ENCODE measurements at places on chromosomes 7 and 10. TPM values are rescaled to one million over a fixed set of nuclear protein-coding genes. Genes with fewer than 3 reads are reported as not detected.
A peak's percentile ranks its signal among the peaks of the same experiment; 100 is the strongest.

- DNase-seq, result peak; percentile 18
These were observed 15.0 kb upstream of the GFRA1 start for GRCh38 chr10:116287906-116288501.

- DNase-seq, result no peak
These were observed 10.4 kb downstream of the ADCY1 start for GRCh38 chr7:45584261-45585210.

DNA sequence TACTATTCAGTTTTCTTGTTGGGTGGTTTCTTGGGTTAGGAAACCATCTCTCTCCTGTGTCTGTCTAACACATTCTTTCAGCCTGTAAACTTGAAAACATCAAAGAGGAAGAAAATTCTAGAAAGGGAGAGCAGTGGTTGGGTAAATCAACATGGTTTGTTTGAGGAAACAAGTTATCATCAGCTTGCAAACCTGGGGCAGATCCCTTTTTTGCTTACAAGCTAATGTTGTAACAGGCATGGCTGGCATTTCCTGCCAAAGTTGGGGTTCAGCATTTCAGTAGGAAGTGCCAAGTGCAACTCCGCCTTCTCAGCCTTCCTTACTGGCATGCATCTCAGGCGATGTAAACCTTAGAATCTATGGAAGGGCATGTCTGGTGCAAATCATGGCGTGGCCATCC is 112.6 kb downstream of the EEPD1 start:
- no peak for DNase-seq

- no peak for DNase-seq
These were observed 4.5 kb downstream of the CHCHD3 start for GRCh38 chr7:133077394-133077793.

DNA sequence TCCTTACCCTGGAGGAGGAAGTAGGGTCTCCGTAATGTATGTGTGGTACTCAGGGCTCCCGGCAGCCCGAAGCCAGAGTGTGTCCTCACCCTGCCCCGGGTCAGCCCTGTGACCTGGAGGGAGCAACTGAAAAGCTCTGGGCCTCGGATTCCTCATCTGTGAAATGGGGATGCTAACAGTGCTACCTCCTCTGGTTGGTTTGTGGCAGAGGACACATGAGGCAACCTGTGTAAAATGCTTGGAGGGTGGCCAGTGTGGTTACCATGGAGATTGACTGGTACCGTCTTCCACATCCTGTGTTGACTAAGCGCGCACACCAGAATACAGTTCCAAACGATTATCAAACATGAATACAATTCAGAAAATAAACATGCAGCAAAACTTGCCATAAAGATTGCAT is 163.8 kb upstream of the KLF6 start:
- peak; percentile 39 for DNase-seq

DNA sequence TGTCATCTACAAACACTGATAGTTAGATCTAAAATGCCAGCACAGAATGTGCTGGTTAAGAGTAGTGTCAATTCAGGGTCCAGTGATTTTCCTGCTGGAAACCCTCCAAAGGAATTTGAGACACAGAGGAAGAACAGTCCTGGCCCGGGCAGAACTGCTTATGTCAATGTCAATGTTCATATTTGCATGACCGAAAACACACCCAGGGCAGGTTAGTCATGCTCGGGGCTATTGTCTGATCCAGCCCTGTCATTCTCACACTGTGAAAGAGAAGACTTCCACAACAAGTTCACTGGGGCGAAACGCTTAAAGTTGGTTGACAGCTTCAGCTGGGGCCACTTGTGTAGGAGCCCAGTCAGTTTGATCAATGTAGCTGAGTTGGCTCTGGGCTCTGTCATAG is 139.3 kb downstream of the C1GALT1 start:
- no peak for DNase-seq

DNA sequence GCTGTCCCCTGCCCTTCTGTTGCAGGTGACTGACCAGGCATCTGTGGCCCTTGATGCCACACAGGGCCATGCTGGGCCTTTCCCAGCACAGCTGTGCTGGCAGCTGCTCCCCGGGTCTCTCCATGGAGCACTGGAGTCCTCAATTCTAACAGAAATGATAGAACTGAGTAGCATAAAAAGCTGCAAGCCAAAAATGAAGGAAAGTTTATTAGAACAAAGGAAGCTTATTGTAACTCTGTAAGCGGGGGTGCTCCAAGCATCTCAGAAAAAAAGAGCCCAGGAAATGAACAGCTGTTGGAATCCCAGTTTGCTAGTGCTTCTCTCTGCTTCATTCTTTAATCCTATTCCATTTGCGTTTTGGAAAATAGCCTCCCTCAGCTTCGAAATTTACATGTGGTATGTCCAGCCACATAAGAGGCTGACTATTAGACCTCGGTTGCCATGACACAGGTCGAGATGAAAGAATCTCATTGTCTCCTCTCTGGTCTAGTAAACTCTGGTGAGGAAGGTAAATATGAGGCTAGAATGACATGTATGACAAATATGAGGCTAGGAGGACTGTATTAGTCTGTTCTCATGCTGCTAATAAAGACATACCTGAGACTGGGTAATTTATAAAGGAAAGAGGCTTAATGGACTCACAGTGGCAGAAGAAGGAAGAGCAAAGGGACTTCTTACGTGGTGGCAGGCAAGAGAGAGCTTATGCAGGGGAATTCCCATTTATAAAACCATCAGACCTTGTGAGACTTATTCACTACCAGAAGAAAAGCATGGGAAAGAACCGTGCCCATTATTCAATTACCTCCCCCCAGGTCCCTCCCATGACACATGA is 23.7 kb downstream of the EPDR1 start:
- no peak for DNase-seq

CYP3A7 gene
- not detected for total RNA-seq
